Prostate gland (tissue), 2 donors: ENCODE measurements at places on chromosomes 12 and 14. TPM values are rescaled to one million over a fixed set of nuclear protein-coding genes. Genes with fewer than 3 reads are reported as not detected.

The ST8SIA1 gene
- 18.8 TPM for total RNA-seq

The DDHD1 gene
- total RNA-seq = 6.5 TPM

The RNASE3 gene
- total RNA-seq = not detected

The IL26 gene
- not detected for total RNA-seq

The CACNA2D4 gene
- total RNA-seq = 1.4 TPM

DNA sequence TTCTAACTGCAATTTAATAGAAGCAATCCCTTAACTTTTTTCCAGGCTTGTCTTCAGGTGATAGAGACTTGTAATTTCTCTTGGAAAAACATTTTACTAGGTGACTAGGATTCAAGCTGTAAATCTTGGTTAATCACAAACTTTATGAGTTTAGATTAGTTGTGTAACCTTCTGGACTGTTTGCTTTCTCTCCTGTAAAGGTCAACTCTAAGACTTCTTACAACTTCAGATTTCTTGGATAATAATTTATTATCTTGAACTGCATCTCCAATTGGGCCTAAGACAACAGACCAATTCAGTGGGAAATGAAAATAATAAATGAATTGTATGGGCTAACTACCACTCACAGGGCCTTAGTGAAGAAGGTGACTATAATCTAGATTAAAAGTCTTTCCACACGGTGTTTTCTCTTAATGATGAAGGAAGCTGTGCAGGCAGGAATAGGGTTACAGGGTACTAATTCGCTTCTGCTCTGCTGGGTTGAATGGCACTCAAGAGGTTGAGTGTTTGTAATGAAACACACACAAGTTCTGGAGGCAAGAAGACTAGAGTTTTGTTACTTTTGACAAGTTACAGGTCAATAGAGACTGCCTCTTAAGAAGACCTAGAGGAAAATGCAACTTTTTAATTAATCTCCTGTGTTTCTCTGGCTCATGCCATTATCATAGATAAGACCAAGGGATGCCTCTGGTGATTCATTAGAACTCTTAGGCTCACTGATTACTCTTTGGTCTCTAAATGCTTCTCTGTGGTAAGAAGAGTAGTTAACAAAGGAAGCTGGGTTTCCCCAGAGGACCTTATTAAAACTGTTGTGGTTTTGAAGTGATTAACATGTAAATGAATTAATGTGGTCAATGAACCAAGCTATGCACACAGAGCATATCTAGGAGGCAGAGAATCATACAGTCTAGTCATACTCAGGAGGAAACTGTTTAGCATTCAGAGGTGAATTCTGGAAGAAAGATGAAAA lies 30.0 kb upstream of the OR4E1 start:
- no peak overlapping the region for H3K4me3 ChIP-seq
- no peak for DNase-seq
- no peaks in the 10 kb centered on the region for H3K4me1 ChIP-seq
- H3K27me3 ChIP-seq = no peaks in the 10 kb centered on the region
- no peaks in the 10 kb centered on the region for H3K36me3 ChIP-seq

- no peak overlapping the region for H3K27ac ChIP-seq
- no peak for DNase-seq
- no peak overlapping the region for H3K4me3 ChIP-seq
- H3K4me1 ChIP-seq = no peaks in the 10 kb centered on the region
- no peaks in the 10 kb centered on the region for H3K36me3 ChIP-seq
- no peaks in the 10 kb centered on the region for H3K27me3 ChIP-seq
Observed at GRCh38 chr14:36452860-36453259, 67.2 kb downstream of the NKX2-1 start.

DNA sequence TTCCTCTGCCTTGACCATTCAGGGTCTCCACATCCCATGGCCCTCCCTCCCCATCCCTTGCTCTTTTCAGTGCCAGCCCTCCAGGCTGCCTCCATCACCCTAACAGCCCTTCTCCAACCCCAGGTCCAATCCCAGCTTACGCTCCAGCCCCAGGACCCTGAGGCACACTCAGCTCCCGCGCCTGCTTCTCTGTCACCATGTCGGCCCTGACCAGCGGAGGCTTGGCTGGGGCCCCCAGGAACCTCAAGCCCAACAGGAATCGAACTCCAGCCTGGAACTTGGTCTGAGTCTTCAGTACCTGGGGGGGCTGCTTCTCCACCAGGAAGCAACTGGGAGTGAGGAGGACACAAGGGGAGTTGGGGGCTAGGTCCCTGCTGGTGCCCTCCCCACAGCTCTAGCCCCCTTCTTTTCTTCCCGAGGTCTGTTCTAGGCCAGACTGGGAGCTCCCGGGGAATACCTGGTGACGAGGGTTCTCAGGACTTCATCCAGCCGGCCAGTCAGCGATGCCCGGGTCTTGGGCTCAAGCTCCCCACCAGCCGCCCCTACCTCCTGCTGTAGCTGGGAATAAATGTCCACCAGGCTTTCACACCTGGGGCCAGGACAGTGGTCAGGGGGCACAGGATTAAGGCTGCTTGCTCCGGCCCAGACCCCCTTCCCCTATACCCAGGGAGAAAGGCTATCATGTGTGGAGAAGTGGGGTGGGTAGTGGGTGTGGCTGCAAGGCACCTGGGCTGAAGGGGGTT lies 6.0 kb downstream of the STAT6 start:
- H3K36me3 ChIP-seq = peaks cover 23% of the 10 kb centered on the region
- H3K4me1 ChIP-seq = peaks cover 5% of the 10 kb centered on the region
- no peak for DNase-seq
- no peak overlapping the region for H3K27ac ChIP-seq
- H3K27me3 ChIP-seq = no peaks in the 10 kb centered on the region

DNA sequence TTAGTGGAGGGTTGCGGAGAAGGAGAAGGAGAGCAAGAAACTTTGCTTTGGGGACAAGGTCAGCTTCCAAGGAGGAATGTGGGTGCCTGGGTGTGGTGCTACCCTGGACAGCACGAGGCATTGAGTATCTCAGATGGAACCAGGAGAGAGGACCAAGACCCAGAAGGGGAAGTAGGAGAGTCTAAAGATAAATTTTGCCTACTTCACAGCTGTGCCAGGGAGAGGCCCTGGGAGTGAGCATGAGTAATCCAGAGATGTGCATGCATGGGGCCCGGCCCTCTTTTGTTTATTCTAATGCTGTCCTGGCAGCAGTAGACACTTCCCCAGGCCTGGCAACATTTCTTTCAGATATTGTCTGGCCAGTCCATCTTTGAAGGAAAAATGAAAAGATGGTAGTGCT lies 49.5 kb upstream of the GNPNAT1 start:
- no peaks in the 10 kb centered on the region for H3K27me3 ChIP-seq
- no peak for DNase-seq
- no peak overlapping the region for H3K27ac ChIP-seq
- H3K4me3 ChIP-seq = no peak overlapping the region
- no peaks in the 10 kb centered on the region for H3K4me1 ChIP-seq

GRCh38 chr14:58082011-58082410 lies 70.0 kb downstream of the ARMH4 start:
- DNase-seq = no peak
- H3K4me1 ChIP-seq = no peaks in the 10 kb centered on the region
- no peaks in the 10 kb centered on the region for H3K36me3 ChIP-seq
- H3K4me3 ChIP-seq = no peak overlapping the region
- H3K27me3 ChIP-seq = no peaks in the 10 kb centered on the region
